Natural killer cell treated with Interleukin-12 subunit alpha and Interleukin-12 subunit beta and Interleukin-15 and Interleukin-18, amount 100 ng/mL, for 72 hours (primary cell): ENCODE measurements at places on chromosomes 4 and X. TPM values are rescaled to one million over a fixed set of nuclear protein-coding genes. Genes with fewer than 3 reads are reported as not detected.
A peak's percentile ranks its signal among the peaks of the same experiment; 100 is the strongest.

Gene TREX2
- 1.4 TPM for total RNA-seq

Gene SH3D19
- total RNA-seq: not detected

Gene STK32B
- not detected for total RNA-seq

- H3K4me3 ChIP-seq: no peak overlapping the region
- DNase-seq: peak; percentile 52
- H3K4me1 ChIP-seq: peaks cover 10% of the 10 kb centered on the region
- no peaks in the 10 kb centered on the region for H3K27me3 ChIP-seq
- no peaks in the 10 kb centered on the region for H3K36me3 ChIP-seq
- no peak overlapping the region for H3K27ac ChIP-seq
Measured at GRCh38 chr4:948101-948935, 16.1 kb downstream of the TMEM175 start.

- no peaks in the 10 kb centered on the region for H3K27me3 ChIP-seq
- no peak for DNase-seq
- no peak overlapping the region for H3K27ac ChIP-seq
Measured at GRCh38 chrX:130654409-130654950, 248.5 kb downstream of the ENOX2 start.

Gene FNIP2
- 17.5 TPM for total RNA-seq

DNA sequence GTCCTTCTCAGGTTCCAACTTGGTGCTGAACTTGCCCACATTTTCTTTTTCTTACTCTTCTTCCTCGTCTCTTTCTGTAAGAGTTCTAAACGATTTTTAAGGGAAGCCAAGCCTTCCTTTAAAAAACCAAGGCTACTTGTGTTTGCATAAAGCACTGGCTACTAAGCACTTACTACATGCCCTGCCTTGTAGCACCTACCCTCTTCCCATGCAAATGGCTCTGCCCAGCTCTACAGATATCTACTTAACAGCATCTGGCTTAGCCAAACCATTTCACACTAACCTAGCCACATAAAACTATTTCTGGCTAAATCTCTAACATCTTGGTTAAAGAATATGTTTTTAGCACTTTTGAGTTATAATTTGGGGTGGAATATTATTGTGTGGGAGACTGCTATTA is 26.9 kb upstream of the ARMCX2 start:
- H3K36me3 ChIP-seq: no peaks in the 10 kb centered on the region
- H3K4me3 ChIP-seq: no peak overlapping the region
- H3K27me3 ChIP-seq: peaks cover 6% of the 10 kb centered on the region
- H3K4me1 ChIP-seq: no peaks in the 10 kb centered on the region
- no peak overlapping the region for H3K27ac ChIP-seq
- DNase-seq: no peak

Gene CT45A1
- not detected for total RNA-seq

- H3K36me3 ChIP-seq: peaks cover 29% of the 10 kb centered on the region
- H3K27ac ChIP-seq: no peak overlapping the region
- DNase-seq: no peak
- no peaks in the 10 kb centered on the region for H3K27me3 ChIP-seq
Measured at GRCh38 chr4:106343865-106344646, 24.5 kb downstream of the GIMD1 start.

DNA sequence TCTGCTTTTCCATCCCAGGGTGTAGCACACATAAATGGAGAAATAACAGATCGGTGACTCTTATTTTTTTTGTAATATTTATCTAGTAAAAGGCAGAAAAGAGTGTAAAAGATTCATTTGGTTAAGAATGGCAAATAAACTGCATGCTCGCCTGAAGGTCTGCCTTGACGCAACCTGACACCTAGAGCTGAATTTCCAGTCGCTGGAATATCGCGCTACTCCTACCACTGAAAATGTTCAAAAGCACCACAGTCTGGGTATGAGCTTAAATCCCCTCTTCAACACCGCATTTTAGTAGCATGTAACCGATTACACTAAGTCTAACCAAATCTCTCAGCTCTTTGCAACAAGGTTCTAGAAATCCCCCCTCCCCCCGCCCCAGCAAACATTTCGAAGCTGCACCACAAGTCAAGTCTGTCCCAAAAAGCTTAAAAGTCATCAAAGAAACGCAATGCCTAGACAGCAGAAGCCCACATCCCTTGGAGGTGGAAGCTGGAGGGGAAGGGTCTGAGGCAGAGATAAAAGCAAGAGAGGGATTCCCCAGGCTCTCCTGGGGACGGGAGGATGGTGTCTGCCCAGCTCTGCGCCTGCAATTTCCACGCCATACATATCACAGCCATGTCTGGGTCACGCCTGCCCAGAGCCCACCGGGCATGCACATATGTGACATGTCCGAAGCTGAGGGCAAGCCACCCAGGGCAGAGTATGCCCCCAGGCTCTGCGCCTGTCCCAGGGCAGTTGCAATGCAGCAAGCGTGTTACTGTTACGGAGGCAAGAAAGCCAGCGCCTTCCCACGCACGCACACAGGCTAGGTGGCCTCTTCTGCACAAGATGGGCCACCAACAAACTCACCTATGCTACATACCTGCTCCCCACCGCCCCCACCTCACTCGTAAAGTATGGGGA is 1.4 kb downstream of the FGF13 start:
- H3K27ac ChIP-seq: no peak overlapping the region
- DNase-seq: no peak
- H3K36me3 ChIP-seq: no peaks in the 10 kb centered on the region
- H3K4me3 ChIP-seq: no peak overlapping the region
- H3K27me3 ChIP-seq: peaks cover 28% of the 10 kb centered on the region

Gene PCDH10
- not detected for total RNA-seq

DNA sequence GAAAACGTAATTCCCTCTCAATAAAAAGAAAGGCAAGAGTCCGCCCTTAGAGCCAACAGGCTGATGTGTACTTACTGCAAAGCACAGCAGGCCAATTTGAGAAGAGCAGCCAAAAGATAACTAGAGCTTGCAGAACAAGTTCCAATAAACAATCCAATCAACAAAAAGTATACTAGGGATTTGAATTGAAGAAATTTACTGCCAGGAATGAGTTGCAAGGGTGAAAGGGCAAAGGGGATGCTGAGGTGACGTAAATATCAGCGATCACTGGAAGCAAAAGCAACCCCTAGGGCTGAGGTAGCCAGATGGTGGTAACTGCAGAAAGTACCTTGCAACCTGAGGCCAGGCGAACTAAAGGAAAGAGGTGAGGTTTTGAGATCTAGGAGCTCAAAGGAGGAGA is 152.1 kb upstream of the TENM3 start:
- no peak overlapping the region for H3K4me3 ChIP-seq
- H3K36me3 ChIP-seq: no peaks in the 10 kb centered on the region
- no peak for DNase-seq
- H3K27ac ChIP-seq: no peak overlapping the region
- H3K4me1 ChIP-seq: no peaks in the 10 kb centered on the region
- no peaks in the 10 kb centered on the region for H3K27me3 ChIP-seq

Gene KIT
- total RNA-seq: 0.78 TPM

Gene CENPI
- 18.3 TPM for total RNA-seq

Gene PCSK1N
- 0.55 TPM for total RNA-seq

Gene MTNR1A
- not detected for total RNA-seq

DNA sequence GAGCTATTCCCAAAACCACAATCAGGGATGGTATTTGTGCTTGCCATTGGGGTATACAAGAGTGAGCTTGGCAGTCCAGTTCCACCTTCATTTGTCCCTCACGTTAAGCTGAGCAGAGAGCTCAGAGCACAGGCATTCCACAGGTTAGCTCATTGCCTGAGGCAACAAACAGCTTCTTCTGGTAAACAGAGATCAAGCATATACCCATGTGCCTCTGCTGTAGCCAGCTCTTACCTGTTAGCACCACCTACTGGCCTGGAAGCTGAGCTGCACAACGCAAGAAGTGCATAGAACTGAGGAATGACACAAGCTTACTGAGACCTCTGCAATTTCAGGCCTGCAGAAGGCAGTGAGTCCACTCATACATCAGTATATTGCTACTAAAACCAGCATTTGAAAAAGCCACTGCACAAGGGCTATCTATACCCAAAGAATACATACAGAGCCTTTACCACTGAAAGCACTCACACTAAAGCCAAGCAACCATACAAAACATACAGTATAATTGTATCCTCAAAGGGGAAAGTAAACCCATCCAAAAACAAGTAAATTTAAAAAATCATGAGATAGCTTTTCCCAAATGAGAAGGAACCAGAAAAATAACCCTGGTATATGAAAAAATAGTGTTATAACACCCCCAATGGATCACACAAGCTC is 258.3 kb upstream of the GABRA2 start:
- H3K36me3 ChIP-seq: no peaks in the 10 kb centered on the region
- DNase-seq: no peak
- no peaks in the 10 kb centered on the region for H3K27me3 ChIP-seq
- H3K4me1 ChIP-seq: no peaks in the 10 kb centered on the region

- no peaks in the 10 kb centered on the region for H3K27me3 ChIP-seq
- no peaks in the 10 kb centered on the region for H3K4me1 ChIP-seq
- DNase-seq: no peak
- H3K27ac ChIP-seq: no peak overlapping the region
- H3K36me3 ChIP-seq: peaks cover 6% of the 10 kb centered on the region
Measured at GRCh38 chr4:66178906-66179305, 508.6 kb upstream of the EPHA5 start.

DNA sequence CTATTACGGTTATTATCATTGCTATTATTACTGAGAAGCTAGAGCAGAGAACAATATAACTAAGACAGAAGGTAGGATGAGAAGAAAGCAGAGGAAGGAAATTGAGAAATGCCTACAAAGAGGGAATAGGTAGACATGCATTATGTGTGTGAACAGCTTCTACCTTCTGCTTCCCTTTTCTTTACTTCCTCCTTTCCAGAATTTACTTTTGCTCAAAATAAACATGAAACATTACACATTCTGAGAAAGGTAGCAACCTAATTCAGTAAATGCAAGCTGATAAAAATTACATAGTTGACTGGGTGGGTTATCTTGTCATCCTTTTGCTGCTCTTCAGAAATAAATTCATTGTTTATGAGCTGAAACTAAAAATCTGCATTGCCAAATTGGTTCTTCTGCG is 54.6 kb downstream of the AMOT start:
- no peak overlapping the region for H3K27ac ChIP-seq
- H3K4me3 ChIP-seq: no peak overlapping the region
- no peaks in the 10 kb centered on the region for H3K36me3 ChIP-seq

Gene CDKL2
- total RNA-seq: 0.36 TPM

Gene F11
- not detected for total RNA-seq

- H3K36me3 ChIP-seq: peaks cover 5% of the 10 kb centered on the region
- peak; percentile 39 for DNase-seq
- no peak overlapping the region for H3K27ac ChIP-seq
- H3K4me3 ChIP-seq: no peak overlapping the region
- peaks cover 27% of the 10 kb centered on the region for H3K27me3 ChIP-seq
Measured at GRCh38 chr4:1462768-1463075, 56.5 kb upstream of the NKX1-1 start.

Gene SMR3B
- not detected for total RNA-seq

DNA sequence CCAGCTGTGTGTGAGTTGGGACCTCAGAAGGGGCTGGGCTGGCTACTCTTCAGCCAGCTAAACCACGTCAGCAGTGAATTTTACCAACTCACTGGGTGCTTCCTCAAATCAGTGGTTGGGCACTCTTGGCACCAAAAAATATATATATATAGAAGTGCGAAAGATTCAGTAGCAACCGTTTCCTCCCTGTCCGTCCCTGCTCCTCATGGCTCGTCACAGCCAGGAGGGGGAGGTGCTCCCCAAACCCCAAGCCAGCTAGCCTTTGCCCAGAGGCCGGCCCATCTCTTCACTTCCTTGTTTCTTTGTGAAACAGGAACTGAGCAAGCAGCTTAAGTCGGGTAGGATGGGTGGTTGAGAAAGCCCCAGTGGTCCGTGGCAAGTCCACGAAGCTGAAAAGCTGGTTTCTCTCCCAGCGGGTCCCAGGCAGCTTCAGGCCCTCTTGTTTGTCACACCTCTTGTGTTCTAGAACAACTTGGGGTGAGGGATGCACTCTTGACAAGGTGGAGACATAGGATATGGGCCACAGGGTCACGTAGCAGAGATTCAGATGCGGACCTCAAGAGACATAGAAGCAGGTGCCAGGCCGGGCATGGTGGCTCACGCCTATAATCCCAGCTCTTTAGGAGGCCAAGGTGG is 6.8 kb upstream of the SASH3 start:
- peak overlapping the region; percentile 78 for H3K4me3 ChIP-seq
- no peaks in the 10 kb centered on the region for H3K36me3 ChIP-seq
- H3K4me1 ChIP-seq: peaks cover 65% of the 10 kb centered on the region

GRCh38 chr4:127352220-127353113 is 280.3 kb upstream of the INTU start:
- no peak overlapping the region for H3K4me3 ChIP-seq
- no peaks in the 10 kb centered on the region for H3K4me1 ChIP-seq
- H3K27ac ChIP-seq: no peak overlapping the region
- no peak for DNase-seq

DNA sequence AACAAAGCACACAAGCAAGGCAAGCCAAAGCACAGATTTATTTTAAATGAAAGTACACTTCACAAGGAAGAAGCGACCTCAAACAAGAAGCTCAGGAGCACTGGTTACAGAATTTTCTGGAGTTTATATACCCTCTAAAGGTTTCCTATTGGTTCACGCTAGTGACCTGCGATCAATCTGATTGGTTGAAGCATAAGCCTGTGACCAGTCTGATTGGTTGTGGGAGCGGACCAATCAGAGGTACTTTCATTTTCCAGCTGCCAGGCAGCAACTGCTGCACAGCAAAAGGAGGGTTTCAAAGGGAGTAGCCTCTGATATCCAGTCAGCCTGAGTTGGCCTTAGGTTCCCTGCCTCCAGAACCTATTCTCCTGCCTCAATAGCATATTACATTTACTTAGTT is 4.6 kb upstream of the AREG start:
- H3K36me3 ChIP-seq: no peaks in the 10 kb centered on the region
- no peak overlapping the region for H3K4me3 ChIP-seq
- H3K27ac ChIP-seq: no peak overlapping the region
- no peaks in the 10 kb centered on the region for H3K27me3 ChIP-seq
- DNase-seq: no peak

DNA sequence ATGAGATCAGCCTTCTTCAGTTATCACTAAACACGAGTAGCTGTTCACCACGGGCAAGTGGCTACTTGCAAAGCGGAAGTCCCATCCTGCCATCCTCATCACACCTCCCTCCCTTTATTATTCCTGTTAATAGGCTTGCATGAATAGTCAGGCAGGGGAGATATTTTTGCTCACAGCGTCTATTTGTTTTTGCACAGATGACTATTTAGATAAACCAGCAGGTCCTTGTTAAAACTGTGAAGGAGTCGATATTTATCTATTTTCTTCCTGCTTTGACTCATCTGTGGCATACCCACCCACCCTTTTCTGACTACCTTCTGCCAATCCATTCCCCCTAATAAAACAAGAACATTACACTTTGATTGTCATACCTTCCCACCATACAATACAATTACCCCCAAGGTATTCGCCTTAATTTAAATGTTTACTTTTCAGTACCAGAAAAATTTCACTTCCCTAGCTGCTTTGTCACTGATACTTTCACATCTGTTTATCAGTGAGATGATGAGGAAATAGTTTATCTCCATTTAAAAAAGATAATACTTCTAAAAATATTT is 96.6 kb upstream of the BANK1 start:
- no peak overlapping the region for H3K4me3 ChIP-seq
- H3K27me3 ChIP-seq: peaks cover 22% of the 10 kb centered on the region
- no peak overlapping the region for H3K27ac ChIP-seq
- no peak for DNase-seq

Gene ADAMTS3
- not detected for total RNA-seq
